Activated T-helper 1 cell treated with anti-CD3 and anti-CD28 coated beads, Interleukin-12 subunit alpha, Interleukin-12 subunit beta, Interleukin-2, Interleukin-4 antibody, amounts not matched to agents 30 ng/mL and 10 ng/mL and 1 ng/mL, durations not matched to agents 14 hours and 24 hours and 36 hours (primary cell): ENCODE measurements at places on chromosomes 16 and 17. TPM values are rescaled to one million over a fixed set of nuclear protein-coding genes. Genes with fewer than 3 reads are reported as not detected.

EDC4 gene
- 115 and 128 TPM in 2 replicates for total RNA-seq

ACAP1 gene
- 260 and 266 TPM in 2 replicates for total RNA-seq

ITGAD gene
- not detected in 2 replicates for total RNA-seq

TBC1D3I gene
- total RNA-seq: 0.36 and 1.7 TPM in 2 replicates

EPX gene
- not detected in 2 replicates for total RNA-seq

OMG gene
- 0.10 TPM in 2 replicates for total RNA-seq

SOX15 gene
- total RNA-seq: 0.20 and 0.78 TPM in 2 replicates

ALOX15B gene
- total RNA-seq: not detected in 2 replicates

SCARF1 gene
- total RNA-seq: 7.3 and 9.3 TPM in 2 replicates

CTRB2 gene
- not detected in 2 replicates for total RNA-seq

PGAP3 gene
- total RNA-seq: 14.4 and 16.9 TPM in 2 replicates

MT1F gene
- 4.3 and 5.2 TPM in 2 replicates for total RNA-seq

AKAP10 gene
- 38.8 and 39.3 TPM in 2 replicates for total RNA-seq

USB1 gene
- 60.8 and 63.0 TPM in 2 replicates for total RNA-seq

FBXW10 gene
- total RNA-seq: 0.07 TPM in 1 of 2 replicates, not detected in the other

TBC1D3C gene
- 0.20 TPM in 1 of 2 replicates, not detected in the other for total RNA-seq

TMEM94 gene
- 67.0 and 70.4 TPM in 2 replicates for total RNA-seq

PRR35 gene
- not detected in 2 replicates for total RNA-seq

CD19 gene
- not detected in 2 replicates for total RNA-seq

ZNF423 gene
- not detected in 2 replicates for total RNA-seq

ARL4D gene
- total RNA-seq: 3.2 and 4.0 TPM in 2 replicates

GPR179 gene
- 0.03 TPM in 1 of 2 replicates, not detected in the other for total RNA-seq

CLEC10A gene
- total RNA-seq: not detected in 2 replicates

STAT5A gene
- total RNA-seq: 375 and 381 TPM in 2 replicates

TBC1D3K gene
- not detected in 2 replicates for total RNA-seq

HES7 gene
- 0.88 and 1.8 TPM in 2 replicates for total RNA-seq

CRISPLD2 gene
- 0.20 TPM in 1 of 2 replicates, not detected in the other for total RNA-seq

CDK12 gene
- 97.4 and 99.5 TPM in 2 replicates for total RNA-seq

NUDT16L1 gene
- total RNA-seq: 39.9 and 41.9 TPM in 2 replicates

TMEM114 gene
- total RNA-seq: not detected in 2 replicates

CDRT4 gene
- total RNA-seq: 2.1 and 2.4 TPM in 2 replicates

RFNG gene
- 24.1 and 26.8 TPM in 2 replicates for total RNA-seq

SDR42E2 gene
- total RNA-seq: not detected in 2 replicates

APPBP2 gene
- total RNA-seq: 23.4 and 28.1 TPM in 2 replicates

ALOX12B gene
- total RNA-seq: 0.51 and 0.78 TPM in 2 replicates
